Coronary artery (tissue), 2 donors: ENCODE measurements at places on chromosomes 6 and 20.

DNA sequence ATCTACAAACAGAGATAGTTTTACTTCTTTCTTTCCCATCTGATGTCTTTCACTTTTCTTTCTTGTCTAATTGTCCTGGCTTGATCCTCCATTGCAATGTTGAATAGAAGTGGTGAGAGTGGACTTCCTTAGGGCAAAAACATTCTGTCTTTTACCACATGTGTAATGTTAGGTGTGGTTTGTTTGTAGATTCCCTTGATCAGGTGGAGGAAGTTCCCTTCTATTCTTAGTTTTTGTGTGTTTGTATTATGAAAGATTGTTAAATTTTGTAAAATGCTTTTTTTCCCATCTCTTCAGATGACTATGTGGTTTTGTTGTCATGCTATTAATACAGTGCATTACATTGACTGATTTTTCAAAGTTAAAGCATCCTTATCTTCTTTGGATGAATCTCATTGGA is 41.6 kb upstream of the DUSP22 start:
- DNase-seq: no peak

GRCh38 chr6:39729945-39730344 is 4.7 kb upstream of the KIF6 start:
- DNase-seq: no peak

- DNase-seq: peak; percentile 75
These were observed at the start of gene TPBG for GRCh38 chr6:82363428-82364086. Gene TPBG, plus strand, starts transcription at chr6:82363817. Its CDS starts 1,145 bp downstream, at chr6:82364962.

DNA sequence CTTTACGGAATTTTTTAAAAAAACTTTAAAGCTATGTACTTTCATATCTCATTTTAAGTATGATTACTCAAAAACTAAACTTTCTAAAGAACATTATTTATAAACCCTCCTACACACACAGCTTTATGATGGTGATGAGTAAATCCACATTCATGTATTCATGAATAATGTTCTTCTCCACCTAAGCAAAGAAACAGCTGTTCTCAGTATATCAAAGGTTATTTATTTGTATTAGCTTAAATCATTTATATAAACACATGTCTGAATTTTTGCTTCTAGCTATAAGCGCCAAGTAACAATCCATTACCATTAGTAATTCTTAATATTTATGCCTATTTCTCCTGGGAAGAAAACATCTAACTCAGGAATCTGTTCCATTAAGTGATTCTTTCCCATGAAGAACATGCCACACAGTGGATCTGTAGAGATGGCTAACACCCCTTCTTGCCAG is 63.3 kb downstream of the SMLR1 start:
- DNase-seq: no peak

DNA sequence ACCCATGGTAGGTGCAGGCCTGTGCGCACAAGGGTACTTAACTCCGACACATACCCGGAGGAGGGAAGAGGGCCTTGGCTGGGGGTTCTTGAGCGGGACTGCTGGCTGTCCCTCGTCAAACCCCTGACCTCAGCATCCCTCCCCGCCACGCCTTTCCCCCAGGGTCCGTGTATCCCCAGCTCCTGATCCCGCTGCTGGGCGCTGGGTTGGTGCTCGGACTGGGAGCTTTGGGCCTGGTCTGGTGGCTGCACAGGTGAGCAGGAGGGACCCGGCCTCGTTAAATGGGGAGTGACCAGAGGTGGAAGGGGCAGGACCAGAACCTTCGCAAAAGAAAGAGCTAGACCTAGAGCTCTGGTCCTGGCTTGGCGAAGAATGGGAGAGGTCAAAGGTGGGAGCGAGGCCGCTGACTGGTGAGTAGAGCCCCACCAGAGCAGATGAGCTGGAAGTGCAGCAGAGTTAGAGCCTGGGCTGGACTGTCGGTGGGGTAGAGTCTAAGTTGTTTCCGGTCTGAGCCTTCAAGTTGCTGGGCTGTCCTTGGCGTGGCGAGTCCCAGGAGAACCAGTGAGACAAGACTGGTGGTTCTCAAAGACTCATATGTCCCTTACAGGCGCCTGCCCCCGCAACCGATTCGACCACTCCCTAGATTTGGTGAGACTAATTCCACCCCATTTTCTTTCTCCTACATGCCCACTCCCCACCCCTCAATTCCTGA is 963 bp downstream of the MPIG6B start:
- no peak for DNase-seq

- DNase-seq: no peak
These were observed 194.8 kb downstream of the UNC5CL start for GRCh38 chr6:40844246-40844645.

DNA sequence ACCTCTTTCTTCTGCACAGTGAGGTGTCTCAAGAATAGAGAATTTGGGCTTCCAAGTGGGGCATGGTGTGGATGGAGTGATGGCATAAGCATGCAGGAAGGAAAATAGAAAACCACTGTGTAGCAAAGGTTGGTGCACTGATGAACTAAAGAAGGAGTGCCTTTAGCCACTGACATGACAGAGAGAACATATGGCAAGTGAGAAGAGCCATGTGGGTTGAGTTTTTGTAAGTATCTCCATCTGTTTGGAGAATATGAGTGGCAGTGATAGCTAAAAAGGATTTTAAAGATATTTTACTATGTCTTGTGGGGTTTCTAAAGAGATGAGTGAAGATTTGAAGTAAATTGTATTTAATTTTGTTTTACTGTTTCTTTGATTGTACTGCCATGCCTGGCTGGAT is 160.5 kb upstream of the GRIK2 start:
- no peak for DNase-seq

DNA sequence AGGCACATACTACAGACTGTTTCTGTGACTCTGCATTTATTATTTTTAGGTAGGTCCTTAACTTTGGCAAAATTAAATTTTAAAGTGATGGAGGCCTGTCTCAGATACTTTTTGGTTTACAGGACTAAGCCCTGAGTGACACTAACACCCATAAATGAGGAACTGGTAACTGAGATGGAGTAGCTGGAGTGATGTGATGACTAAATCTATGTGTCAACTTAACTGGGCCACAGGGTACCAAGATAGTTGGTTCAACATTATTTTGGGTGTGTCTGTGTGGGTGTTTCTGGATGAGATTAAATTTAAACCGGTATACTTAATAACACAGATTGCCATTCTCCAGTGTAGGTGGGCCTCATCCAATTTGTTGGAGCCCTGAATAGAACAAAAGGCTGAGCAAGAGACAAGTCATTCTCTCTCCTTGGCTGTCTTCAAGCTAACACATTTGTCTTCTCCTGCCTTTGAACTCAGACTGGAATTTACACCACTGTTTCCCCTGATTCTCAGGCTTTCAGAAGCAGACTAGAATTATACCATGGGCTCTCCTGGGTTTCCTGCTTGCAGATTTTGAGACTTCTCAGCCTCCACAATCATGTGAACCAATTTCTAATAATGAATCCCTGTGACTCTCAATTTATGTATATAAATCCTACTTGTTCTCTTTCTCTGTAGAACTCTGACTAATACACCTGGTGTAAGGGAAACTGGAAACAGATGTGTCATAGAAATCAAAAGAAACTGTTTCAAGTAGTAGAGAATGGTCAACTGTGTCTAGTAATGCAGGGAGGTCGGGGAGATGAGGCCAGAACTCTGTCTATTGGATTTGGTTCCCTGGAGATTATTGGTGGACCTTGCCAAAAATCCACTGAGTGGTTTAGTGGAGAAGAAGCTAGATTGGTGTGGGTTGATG is 579.2 kb downstream of the EPM2A start:
- DNase-seq: no peak

- DNase-seq: no peak
These were observed 476.6 kb upstream of the MARCKS start for GRCh38 chr6:113380591-113380990.

DNA sequence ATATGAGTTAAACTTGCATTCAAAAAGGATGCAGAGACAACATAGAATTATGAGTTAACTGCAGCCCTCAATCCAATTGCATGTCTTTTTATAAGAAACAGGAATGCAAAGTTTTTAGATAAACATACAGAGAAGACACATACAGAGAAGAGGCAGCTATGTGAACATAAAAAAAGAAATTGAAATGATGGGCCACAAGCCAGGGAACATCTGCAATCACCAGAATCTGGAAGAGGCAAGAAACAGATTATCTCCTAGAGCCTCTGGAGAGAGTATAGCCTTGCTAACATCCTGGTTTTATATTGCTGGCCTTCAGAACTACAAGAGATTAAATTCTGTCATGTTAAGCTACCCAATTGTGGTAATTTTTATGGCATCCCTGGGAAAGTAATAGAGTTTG is 257.2 kb upstream of the EYS start:
- no peak for DNase-seq

DNA sequence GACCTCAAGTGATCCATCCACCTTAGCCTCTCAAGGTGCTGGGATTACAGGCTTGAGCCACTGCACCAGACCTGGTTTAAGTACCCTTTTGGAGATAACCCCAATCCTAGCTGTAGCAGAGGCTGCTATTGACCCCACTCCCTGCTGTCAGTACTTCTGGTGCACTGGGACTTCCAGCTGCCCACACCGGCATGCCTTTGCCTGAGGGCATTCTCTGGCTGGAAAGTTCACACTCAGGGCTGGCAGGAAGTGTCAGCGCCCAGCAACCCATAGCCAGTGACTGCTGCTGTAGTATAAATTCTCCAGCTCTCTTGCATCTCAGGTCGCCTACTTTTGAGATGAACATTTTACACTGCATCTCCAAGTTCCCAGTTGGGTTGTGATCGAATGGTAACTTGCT is 75.3 kb downstream of the UTRN start:
- no peak for DNase-seq

DNA sequence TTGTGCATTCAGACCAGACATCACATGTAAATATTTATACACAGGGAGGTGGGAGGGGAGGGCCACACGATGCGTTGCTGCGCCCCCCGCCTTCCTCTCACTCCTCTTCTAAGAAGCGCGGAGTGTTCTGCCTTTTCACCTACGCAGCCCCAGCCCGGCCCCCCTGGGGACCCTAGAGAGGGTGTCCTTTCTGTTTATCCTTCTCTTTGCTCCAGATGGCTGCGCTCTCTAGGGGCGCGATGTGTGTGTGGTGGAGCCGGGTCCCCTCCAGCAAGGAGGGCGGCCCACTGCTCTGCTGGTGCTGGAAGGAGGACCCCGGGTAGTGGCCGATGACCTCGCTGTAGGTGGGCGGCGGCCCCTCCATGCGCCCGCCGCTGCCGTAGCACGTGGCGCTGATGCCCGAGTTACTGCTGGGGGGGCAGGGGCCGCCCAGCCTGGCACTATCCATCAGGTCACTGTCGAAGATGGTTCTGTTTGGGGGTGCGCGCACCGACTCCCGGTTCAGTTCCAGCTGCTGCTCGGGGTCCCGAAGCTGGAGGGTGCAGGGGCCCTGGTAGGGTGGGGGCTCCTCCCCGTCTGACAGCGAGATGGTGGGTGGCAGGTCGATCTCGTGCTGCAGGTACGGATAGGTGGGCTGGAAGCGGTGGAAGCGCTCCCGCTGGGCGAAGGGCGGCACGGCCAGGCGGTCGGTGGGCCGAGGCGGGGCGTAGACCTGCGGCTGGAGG is 31.8 kb upstream of the ZBP1 start:
- peak; percentile 68 for DNase-seq

GRCh38 chr20:54291339-54292010 is 83.6 kb downstream of the PFDN4 start:
- no peak for DNase-seq

GRCh38 chr6:49462071-49462470 is 982 bp downstream of the MMUT start:
- no peak for DNase-seq

DNA sequence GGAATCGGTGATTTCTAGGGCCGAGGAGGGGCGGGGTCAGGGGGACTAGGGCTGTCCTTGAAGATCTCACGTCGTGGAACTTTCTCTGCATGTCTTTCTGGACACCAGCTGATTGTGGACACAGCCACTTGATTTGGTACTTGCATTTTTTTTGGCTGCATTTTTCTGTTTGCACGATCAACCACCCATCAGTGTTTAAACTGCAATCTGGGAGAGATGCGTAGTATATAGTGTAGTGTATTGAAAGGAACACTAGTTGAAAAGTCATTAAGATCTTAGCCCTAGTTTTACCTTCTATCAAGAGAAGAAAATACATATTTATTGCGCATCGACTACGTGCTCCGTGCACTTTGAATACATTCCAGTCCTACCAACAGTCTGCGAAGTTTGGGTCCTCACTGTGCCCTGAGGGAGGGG is 657 bp downstream of the NT5DC1 start:
- DNase-seq: no peak

GRCh38 chr6:125722886-125723285 is 26.5 kb upstream of the HEY2 start:
- no peak for DNase-seq

GRCh38 chr6:5053038-5053437 is 32.1 kb upstream of the PPP1R3G start:
- no peak for DNase-seq

DNA sequence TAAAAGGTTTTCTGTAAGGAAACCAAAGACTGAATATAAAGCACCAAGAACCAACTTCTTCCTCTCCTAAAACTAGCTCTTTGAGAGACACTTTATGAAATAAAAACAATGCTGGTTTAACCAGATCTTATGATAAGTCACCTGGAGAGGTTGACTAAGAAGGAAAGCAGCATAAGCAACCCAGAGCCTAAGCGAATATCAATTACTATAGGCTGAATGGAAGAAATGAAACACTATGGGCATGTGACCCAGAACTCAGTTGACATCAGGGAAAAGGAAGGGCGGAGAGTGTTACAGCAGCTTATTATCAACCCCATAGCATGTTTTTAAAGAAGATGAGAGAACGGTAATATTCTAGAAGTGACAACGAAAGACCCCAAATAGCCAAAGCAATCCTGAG is 94.1 kb upstream of the STMND1 start:
- no peak for DNase-seq

GRCh38 chr20:25571817-25572216 is 13.5 kb downstream of the NINL start:
- no peak for DNase-seq

GRCh38 chr6:125858427-125859320 is 67.9 kb downstream of the NCOA7 start:
- no peak for DNase-seq

DNA sequence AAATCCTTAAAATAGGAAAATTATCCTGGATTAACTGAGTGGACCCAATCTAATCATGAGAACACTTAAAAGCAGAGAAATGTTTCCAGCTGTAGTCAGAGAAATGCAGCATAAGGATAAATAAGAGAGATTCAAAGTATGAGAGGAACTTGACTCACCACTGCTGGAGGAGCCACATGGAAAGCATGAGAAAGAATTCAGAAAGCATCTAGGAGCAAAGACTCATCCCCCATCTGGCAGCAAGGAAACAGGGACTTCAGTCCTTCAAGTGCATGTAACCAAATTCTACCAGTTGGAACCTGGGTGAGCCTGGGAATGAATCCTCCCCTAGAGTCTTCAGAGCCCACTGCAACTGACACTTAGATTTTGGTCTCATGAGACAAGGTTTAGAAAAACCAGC is 33.7 kb downstream of the RNF146 start:
- no peak for DNase-seq
